Muscle of leg (tissue), 16 donors: ENCODE measurements at places on chromosomes 5 and 9. TPM values are rescaled to one million over a fixed set of nuclear protein-coding genes. Genes with fewer than 3 reads are reported as not detected.

RNF180 gene
- total RNA-seq, result 2.3 TPM

SLCO6A1 gene
- total RNA-seq, result 0.31 TPM

IRX1 gene
- 1.2 TPM for total RNA-seq

DNA sequence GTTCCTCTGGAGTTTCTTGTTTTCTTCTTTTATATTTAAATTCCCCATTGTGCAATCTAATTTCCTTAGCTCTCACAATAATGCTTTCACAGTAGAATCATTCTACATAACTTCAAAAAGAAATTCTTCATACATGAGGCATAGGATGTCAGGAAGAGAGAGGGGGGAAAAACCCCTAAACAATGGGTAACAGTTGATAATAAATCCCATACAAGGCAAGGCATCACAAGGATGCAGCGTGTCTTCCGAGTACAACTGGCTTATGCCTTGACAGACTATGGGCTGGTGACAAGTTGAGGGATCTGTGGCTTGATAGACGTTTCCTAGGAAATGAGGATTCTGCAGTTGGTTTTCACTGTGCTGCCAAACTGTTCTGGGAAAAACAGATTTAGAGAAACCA is 247.4 kb downstream of the ARL15 start:
- DNase-seq, result no peak

GRCh38 chr9:116895961-116896360 is 208.9 kb downstream of the TRIM32 start:
- no peak for DNase-seq

- no peak for DNase-seq
These were observed 27.5 kb downstream of the KCNT1 start for GRCh38 chr9:135729480-135729879.

TLR4 gene
- 13.3 TPM for total RNA-seq

GRCh38 chr9:15867334-15867733 is 314.5 kb downstream of the CCDC171 start:
- DNase-seq, result no peak

GRCh38 chr9:106885451-106885850 is 22.5 kb downstream of the ZNF462 start:
- DNase-seq, result no peak

DNA sequence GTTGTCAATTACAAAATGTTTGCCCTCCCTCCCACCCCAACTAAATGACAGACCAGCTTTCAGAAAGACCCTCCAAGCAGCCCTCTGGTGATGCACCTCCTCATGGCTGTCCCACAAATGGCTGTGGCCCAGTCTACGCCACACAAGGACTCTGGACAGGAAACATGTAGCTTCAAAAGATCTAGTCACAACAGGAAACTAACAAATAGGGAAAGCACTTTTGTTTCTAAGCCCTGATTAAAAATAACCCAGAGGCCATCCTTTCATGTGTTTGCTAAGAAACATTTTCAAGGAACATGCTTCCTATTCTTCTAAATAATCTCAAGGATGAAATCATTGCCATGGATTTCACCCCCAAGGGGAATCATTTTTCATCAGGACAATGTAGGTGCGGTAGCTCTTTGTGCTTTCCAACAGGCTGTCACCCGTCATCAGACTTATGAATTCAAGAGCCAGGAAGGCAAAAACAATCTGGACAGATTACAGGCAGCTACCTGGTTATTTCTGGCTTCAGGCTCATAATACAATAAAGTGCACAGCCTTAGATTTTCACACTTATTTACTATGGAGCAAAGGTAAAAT is 20.1 kb downstream of the PCSK1 start:
- no peak for DNase-seq

SLC6A18 gene
- not detected for total RNA-seq

DNA sequence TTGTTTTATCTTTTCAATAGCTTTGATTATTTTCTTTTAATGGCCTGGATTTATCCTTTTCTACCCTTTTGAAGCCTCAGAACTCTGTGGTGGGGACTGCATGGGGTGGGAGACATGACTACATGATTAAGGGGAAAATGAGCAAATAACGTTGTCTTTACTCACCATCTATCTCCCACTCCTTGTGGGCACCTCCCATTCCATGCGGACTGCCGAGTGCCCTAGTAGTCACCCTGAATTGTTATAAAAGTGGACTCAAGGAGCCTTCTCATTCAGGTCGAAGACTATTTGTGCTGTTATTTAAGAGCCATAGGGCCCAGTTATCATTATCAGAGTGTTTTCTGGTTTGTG is 281.8 kb downstream of the MLLT3 start:
- DNase-seq, result no peak

- DNase-seq, result no peak
These were observed 19.7 kb downstream of the STK10 start for GRCh38 chr5:172168311-172168710.

DNA sequence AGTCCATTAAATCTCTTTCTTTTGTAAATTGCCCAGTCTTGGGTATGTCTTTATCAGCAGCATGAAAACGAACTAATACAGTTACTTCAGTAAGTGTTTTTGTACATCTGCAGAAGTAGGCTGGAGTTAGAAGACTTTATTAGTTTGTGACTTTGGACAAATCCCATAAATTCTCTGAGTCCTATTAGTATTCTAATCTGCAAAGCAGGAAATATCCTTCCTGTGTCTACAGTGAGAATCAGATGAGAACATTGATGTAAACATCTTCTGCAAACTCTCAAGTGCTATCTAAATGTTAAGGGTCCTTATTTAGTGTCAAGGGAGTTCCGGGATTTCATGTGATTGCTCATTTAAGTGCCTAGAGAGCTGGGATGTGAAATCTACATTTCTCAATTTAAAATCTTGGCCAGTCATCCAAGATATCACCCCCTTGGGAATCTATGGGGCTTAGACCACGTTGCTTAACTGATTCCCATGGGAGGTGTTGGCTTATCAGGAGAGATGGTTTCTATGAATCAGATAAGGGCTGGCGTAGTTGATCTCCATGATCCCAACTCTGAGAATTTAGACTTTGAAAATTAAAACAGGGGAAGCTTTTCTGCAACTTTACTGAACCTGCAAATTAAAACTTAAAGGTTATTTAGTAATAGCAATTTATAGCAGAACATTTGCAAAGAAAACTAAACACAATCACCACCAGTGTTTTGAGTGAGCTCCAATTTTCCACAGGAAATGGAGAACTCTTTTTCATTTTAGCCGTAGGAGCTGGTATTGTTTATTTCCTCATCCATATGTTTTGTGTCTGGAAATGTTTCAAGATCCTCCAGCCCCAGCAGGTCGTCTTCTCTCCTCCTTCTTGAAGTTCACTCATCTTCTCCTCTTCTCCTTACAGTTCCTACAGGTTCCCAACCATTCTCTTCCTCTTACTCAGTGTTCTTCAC is 241.6 kb upstream of the CD180 start:
- DNase-seq, result peak; percentile 71

ECM2 gene
- 16.0 TPM for total RNA-seq

GRCh38 chr9:95080961-95081647 is 236.4 kb downstream of the FANCC start:
- DNase-seq, result no peak

PCDHGB1 gene
- 1.3 TPM for total RNA-seq

ZFP37 gene
- total RNA-seq, result 5.5 TPM

- no peak for DNase-seq
These were observed 62.2 kb downstream of the COX7C start for GRCh38 chr5:86679949-86680348.

DNA sequence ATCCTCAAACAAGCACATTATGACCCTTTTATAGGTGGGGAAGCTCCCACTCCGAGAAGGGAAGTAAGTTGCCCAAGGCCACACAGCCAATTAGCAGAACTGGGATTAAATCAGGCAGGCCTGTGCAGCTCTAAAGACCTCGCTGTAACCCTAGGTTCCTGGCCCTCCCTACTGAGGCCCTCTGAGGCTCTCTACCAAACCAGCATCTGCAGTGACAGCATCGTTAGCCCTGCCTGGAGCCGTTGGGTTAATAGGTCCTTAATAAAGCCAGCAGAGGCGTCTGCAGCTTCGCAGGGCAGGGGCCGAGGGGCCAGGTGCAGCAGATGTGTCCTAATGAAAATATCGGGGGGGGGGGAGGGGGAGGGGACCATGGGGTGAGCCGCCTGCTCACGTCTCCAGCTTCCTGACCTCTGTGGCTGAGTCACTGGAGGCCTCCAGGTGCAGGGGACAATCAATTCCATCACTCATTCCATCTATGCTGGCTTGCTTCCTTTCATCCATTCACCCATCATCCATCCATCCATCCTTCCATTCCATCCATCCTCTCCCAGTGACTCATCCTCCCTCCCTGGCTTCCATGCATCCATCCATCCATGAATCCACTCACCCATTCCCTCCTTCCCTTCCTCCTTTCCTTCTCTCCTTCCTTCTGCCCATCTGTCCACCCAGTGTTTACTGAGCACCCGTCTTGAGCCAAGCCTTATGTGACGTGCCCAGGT is 203.9 kb downstream of the C9orf50 start:
- no peak for DNase-seq

DNA sequence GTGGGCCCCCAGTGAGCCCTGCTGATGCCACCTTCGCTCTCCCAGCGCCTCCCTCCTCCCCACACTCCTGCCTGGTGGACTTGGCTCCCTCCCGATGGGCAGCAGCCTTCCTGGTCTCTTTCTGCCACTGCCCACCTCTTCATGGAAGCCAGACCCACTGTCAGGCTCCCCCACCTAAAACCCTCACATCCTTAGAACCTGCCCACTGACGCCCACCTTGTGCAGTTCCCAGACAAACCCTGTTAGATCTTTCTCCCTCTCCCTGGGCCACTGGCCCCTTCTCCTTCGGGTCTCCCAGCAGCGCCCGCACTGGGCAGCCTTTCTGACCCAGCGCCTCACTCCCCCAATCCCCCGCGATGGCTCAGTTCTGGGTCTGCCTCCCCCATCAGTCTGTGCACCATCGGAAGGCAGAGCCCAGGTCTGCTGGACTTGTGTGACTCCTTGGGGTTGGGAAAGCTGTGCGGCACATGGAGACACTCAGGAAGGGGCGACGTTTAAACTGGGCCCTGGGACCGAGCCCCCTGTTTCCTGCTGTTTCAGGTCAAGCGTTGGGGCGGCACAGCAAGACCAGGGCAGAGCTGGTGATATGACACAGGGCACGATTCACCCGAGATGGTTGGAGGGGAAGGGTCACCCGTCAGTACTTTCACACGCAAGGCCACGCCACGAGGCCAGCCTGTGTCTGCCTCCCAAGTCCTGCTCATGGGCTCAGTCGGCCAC is 17.4 kb downstream of the MYMK start:
- DNase-seq, result no peak

DNA sequence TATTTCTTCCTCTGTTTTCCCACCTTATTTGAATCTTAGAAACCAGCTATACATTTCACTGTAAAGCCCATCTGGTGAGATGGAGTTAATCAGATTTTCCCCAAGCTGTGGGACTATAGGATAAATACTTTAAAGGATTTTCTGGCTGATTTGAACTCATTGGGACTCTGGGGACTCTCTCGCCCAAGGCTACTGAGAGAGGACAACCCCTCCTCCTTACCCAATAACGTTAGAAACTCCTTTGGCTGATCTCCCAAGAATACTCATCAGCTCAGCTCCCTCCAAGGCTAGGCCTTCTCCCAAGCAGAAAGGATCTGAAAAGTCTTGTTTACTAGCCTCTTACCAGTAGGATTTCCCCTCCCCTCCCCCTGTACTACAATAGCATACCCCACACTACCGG is 1.5 kb upstream of the GLRA1 start:
- no peak for DNase-seq

DNA sequence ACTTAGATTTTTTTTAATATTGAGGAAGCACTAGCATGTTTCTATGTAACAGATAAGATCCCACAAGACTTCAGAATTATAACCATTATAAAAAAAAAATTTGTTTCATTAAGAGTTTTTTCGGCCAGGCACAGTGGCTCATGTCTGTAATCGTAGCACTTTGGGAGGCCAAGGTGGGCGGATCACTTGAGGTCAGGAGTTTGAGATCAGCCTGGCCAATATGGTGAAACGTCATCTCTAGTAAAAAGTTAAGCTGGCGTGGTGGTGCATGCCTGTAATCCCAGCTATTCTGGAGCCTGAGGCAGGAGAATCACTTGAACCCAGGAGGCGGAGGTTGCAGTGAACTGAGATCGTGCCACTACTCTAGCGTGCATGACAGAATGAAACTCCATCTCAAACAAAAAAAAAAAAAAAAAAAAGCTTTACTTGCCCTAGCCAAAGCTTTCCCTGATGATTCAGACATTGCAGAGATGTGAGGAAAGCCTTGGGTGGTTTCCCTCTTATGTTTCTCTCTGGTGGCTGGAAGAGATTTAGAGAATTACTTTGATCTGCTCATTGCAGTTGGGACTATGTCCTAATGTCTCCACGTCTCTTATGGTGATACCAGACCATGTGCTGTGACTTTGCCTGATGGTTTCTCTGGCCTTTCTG is 65.4 kb downstream of the EGFLAM start:
- peak; percentile 11 for DNase-seq

BAAT gene
- 0.66 TPM for total RNA-seq

- DNase-seq, result no peak
These were observed 63.8 kb upstream of the PPARGC1B start for GRCh38 chr5:149666212-149666852.

DNA sequence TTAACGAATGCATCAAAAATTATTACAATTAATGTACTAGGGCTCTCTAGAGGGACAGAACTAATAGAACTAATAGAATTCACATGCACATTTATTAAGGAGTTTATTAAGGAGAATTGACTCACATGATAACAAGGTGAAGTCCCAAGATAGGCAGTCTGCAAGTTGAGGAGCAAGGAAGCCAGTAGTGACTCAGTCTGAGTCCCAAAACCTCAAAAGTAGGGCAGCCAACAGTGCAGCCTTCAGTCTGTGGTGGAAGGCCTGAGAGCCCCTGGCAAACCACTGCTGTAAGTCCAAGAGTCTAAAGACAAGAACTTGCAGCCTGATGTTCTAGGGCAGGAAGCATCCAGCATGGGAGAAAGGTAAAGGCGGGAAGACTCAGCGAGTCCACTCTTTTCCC is 633.8 kb downstream of the SEMA5A start:
- DNase-seq, result no peak

GRCh38 chr5:52784737-52785136 is 3.0 kb upstream of the ITGA1 start:
- no peak for DNase-seq

GRCh38 chr9:29826421-29826820 is 2253.1 kb upstream of the C9orf72 start:
- no peak for DNase-seq

BASP1 gene
- total RNA-seq, result 18.1 TPM

FREM1 gene
- 23.2 TPM for total RNA-seq

GRCh38 chr5:135402031-135402430 is 3.0 kb upstream of the MACROH2A1 start:
- DNase-seq, result no peak

PCDHGC4 gene
- total RNA-seq, result 1.8 TPM

DNA sequence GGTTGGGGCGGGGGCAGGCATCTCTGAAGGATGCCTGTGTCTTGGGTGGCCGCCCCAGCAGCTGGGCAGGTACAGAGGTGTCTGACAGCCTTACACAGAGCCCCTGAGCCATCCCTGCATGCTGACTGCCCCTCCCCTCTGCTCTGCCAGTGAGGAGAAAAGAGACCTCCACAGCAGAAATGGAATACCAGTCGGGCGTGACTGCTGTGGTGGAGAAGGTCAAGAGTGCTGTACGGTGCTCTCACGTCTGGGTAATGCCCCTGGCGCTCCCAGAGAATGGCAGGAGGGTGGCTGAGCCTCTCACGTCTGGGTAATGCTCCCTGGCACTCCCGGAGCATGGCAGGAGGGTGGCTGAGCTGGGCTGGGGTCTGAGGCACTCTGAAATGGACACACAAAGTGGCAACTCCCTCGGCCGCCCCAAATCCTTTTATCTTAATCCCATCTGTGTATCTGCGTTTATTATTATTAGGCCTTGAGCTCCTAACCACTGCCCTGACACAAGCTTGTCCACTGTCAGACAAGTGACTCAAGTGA is 2.5 kb upstream of the RABL6 start:
- no peak for DNase-seq

GRCh38 chr5:11062397-11062796 is 301.4 kb upstream of the DAP start:
- peak; percentile 11 for DNase-seq

- DNase-seq, result no peak
These were observed 43.7 kb downstream of the CDH6 start for GRCh38 chr5:31237174-31237573.
